ENCODE measurements at places on chromosomes 2 and 18.

GRCh38 chr2:60945341-60945740 is 64.0 kb downstream of the REL start:
- DNase-seq, result no peak

- no peak for DNase-seq
These were observed 25.0 kb upstream of the COPS8 start for GRCh38 chr2:237060534-237061312.

GRCh38 chr2:122072666-122073065 is 317.2 kb downstream of the TSN start:
- DNase-seq, result no peak

DNA sequence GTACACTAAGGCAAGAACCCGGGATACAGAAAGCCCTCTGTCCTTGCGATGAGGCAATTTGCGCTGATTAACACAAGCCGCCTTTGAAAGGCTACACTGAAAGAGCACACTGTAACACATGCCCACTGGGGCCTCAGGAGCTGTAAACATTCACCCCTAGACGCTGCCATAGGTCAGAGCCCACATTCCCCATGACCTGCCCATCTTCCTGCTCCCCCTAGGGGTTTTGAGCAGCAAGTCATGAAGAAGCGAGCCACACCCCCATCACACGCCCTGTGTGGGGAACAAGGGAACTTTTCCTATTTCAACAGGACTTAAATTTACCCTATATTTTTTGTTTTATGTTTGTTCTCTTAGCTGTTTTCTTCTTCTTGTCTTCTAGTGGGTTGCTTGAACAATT is 47.8 kb upstream of the SLC4A10 start:
- no peak for DNase-seq

DNA sequence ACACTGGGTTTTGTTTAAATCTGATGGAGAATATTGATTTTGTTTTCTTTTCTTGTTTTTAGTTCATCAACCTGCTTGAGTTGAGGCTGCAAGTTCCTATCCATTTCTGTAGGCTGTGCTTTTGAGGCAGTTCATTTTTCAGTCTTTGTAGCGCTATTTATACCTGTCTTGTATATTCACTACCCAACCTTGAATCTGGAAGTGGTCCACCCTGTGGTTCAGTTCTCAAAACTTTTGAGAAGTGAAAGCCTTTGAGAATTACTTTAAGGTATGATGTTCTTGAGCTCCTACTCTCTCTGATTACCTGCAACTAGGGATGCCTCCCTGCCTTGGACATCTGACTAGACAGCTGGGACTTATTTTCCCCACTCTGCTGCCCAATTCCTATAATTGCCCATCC is 53.5 kb upstream of the KCNE4 start:
- no peak for DNase-seq

DNA sequence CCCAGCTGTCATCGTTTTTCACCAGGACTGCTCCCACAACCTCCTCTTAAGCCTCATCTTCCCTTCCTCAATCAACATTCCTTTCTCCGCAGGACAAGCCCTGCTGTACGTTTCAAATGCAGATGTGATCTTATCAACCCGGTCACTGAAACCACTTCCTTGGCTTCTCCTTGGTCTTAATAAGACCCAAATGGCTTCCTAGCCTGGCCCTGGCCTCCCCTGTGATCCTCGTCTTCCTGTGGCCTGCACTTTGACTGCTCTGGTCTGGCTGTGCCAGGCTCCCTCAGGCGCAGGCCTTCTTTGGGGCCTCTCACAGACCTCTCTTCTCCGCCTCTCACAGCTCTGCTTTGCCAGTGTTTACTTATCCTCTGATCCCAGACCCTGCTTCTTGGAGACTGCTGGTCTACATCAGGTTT is 4.7 kb upstream of the ADNP2 start:
- DNase-seq, result no peak

DNA sequence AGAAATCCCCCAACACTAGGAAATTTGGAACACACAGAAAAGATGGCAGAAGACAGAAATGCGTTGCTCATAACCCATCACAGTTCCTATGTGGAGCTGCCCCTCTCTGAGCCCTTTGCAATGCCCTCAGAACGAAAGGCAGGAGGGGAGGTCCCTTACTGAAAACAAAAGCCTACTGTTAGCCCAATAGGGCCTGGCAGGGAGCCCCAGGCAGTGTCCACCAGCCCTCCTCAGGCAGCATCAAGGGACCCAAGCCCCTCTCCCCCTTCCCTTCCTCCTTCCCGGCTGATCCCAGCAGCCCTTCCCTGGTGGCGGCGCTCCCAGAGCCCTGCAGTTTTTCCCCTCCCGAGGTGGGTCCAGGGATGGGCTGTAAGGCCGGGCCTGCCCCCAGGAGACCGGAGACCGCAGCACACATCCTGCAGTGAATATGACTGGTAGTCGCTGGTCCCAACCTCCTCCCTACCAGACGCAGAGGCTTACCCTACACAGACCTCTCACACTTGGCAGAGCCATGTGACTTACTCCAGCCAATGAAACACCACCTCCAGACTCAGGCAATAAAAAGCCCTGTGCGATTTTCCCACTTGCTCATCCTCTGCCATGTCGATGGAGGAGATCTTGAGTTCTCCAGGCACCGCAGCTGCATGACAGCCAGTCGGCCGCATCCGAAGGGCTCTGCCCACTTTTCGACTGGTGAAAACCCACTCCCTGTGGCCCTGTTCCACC is 19.4 kb upstream of the DUSP2 start:
- no peak for DNase-seq

DNA sequence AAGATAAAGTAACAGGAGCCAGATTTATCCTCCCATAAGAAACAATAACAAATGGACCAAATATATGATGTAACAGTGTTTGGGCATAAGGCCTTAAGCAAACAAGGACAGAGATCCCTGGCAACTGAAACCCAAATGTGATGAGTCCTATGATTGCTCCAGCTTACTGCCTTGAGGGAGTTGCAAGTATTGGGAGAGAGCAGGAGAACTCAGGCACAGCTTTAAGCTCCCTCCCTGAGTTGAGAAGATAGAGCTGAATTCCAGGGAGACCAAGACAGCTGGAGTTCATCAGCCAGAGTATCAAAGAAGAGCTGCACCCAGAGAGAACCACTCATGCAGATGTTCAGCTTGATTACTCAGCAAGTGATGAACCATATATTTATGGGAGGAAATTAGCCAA is 814.5 kb upstream of the RAB6C start:
- no peak for DNase-seq

DNA sequence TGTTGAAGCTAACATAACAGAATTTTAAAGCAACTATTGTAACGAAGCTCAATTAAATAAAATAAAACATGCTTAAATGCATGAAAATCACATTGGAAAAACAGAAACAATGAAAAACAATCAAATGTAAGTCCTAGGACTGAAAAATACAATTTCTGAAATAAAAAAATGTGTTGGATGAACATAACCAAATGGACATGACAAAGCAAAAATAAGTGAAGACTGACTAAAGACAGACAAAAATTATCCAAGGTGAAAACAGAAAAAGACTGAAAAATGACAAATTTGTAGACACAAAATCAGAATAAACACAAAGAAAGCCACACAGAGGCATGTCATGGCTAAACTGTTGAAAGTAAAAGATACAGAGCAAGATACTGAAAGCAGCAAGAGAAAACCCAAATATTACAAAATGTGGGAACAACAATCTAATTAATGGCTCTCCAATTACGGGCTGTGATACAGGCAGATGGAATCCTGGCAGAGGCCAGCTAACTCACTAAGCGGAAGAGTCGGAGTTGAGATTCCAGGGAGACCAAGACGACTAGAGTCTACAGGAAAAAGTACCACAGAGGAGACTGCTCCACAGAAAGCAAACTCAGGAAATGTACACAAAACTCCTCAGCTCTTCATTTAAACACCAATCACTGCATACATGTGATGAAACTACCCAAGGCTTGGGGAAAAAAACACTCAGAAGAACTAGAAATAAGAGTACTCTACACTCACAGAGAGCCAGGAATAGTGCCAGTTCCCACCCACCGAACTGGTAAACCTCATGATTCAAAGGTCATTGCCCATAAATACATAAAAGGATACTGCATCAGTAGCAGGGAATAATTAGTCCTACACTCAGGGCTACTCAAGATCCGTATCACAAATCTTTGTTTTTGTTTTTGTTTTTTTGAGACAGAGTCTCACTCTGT is 83.6 kb downstream of the ATAD2B start:
- DNase-seq, result no peak

- no peak for DNase-seq
These were observed 62.1 kb upstream of the DYNAP start for GRCh38 chr18:54528942-54529376.

- no peak for DNase-seq
These were observed 231.5 kb downstream of the TTC32 start for GRCh38 chr2:19670303-19670702.

DNA sequence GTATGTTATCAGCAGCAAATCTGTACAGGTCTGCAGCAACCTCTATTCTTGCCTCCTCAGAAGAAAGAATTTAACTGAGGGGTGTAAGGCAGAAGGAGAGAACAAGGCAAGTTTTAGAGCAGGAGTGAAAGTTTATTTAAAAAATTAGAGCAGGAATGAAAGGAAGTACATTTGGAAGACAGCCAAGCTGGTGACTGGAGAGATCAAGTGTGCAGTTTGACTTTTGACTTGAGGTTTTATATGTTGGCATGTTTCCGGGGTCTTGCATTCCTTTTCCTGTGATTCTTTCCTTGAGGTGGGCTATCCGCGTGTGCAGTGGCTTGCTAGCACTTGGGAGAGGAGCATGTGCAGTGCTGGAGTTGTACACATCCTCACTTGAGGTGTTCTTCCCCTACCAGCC is 16.5 kb upstream of the CERS6 start:
- DNase-seq, result no peak

- DNase-seq, result no peak
These were observed 8.7 kb downstream of the OTOF start for GRCh38 chr2:26469092-26469710.

- no peak for DNase-seq
These were observed 36.6 kb upstream of the IKZF2 start for GRCh38 chr2:213187833-213188532.

GRCh38 chr18:45999536-45999935 is 32.4 kb upstream of the EPG5 start:
- DNase-seq, result no peak

DNA sequence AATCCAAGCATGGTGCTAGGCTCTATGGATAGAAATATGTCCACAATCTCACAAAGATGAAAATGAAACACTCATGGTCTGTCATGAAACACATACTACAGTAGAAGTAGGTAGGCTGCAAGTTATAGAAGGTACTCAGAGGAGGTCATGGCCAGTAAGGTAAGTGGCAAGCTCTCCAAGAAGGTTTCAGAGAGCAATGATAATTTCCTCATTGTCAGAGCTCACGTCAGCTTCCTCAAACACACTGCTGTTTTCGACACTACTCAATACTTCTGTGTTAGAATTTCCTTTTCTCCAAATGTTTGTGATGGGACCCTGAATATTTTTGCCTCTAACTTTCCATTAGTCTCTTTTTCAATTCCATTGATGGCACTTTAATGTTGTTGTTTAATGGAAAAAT is 25.5 kb downstream of the CCDC141 start:
- DNase-seq, result no peak

DNA sequence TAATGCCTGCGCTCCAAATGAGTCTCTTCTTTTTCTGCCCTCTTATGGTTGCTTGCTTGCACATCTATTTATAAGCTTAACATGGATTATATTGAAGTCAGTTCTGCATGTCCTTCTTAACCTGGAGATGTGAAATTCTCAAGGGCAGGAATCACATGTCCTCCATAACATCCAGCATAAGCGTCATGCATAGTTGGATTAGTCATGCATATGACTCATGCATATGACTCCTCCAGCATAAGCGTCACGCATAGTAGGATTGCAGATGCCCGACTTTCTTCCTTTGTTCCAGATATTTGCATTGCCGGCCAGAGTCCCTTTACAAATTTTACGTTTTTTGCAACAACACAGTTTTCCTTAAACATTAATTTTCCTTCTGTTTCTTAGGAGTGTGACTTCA is 308.6 kb downstream of the TGIF1 start:
- no peak for DNase-seq

DNA sequence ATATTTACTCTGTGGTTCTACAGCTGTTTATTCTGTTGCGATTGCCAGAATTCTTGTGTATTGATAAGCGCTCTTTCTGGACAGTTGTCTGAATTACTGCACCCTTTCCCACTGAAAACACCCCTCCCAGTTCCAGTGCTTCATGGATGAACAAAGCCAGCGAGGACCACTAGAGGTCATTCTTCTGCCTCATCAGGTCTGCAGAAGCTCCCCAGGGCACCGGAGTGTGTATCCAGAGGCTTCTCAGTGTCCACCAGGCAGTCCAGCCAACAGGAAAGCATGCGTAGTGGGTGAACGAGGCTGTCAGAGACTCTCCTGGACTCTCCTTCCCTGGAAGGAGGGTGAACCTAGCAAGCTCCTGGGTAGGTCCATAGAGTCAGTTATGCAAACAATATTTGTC is 40.6 kb upstream of the INHBB start:
- DNase-seq, result no peak

DNA sequence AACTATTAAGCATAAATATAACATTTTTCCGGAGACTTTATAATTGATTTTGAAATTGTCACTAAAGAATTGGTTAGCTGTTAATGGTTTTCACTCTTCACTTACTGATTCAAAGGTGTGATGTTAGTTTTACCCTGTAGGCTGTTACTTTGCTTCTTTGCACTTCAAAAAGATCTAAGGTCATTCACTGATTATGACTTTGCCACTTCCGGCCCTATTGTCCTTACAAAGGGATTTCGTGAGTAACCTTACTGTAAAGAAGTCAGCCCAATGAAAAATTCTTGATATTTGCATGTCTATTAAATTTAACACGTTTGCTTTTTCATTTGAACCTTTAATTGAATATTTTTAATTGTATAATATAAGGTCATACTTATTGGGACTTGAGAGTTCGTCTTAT is 61.4 kb downstream of the GREB1L start:
- no peak for DNase-seq

GRCh38 chr2:32852856-32853255 is 93.9 kb upstream of the LTBP1 start:
- DNase-seq, result no peak

DNA sequence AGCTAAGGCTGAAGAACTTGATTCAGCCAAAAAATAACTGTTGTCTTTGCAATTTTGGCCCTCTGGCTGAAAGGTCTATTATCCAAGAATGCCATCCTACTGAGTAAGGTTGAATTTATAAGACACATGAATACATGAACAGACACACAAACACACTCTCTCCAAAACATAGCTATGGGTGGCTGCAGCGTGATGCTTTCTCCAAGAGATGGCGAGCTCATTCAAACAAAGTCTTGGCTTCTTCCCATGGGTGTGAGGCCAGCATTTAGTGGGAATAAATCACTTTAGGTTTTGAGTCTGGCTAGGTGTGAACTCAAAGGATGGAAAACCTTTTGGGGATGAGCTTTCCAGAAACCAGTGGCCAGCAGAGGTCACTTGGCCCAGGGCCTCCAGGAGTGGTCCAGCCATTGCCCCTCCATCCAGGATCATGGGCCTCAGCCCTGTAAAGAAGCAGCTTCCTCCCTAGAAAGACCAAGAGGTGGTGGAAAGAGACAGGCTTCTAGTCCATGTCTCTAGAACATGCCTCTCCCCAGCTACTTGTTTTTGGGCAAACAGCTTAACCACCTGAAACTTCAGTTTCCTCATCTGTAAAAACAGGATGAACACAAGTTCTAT is 11.0 kb upstream of the OSR1 start:
- no peak for DNase-seq
